Epithelial cell of proximal tubule (primary cell): ENCODE measurements at places on chromosomes 3 and 15. TPM values are rescaled to one million over a fixed set of nuclear protein-coding genes. Genes with fewer than 3 reads are reported as not detected.

The TTLL13 gene
- total RNA-seq = not detected in 2 replicates

The PLA2G4F gene
- 0.40 and 0.72 TPM in 2 replicates for total RNA-seq

The CLRN1 gene
- total RNA-seq = not detected in 2 replicates

The GOLGA6L1 gene
- not detected in 2 replicates for total RNA-seq

The NME9 gene
- 0.43 TPM in 1 of 2 replicates, not detected in the other for total RNA-seq

The BRK1 gene
- total RNA-seq = 97.2 and 176 TPM in 2 replicates

The ZDHHC19 gene
- not detected in 2 replicates for total RNA-seq

The FBLN2 gene
- 0.94 and 1.1 TPM in 2 replicates for total RNA-seq

The ZNF197 gene
- total RNA-seq = 4.8 and 7.3 TPM in 2 replicates

The ZCWPW2 gene
- total RNA-seq = 0.58 TPM in 1 of 2 replicates, not detected in the other

DNA sequence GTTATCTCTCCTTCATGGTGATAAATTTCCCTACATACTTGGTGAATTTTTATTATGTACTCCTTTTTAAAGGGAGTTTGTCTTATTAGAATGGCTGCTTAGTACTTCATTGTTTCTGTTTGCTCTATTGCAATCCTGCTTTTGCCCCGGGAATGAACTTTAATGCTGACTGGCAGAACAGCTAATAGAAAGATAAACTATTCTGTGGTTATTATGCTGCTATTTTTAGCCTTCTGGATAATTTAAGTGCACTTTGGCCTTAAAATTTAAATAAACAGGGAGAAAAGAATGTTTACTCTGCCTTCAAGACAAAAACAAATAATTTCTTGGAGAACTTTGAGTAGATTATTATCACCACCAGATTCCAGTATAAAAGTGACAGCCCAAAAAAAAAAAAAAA is 413.8 kb upstream of the CCDC54 start:
- no peak for DNase-seq

DNA sequence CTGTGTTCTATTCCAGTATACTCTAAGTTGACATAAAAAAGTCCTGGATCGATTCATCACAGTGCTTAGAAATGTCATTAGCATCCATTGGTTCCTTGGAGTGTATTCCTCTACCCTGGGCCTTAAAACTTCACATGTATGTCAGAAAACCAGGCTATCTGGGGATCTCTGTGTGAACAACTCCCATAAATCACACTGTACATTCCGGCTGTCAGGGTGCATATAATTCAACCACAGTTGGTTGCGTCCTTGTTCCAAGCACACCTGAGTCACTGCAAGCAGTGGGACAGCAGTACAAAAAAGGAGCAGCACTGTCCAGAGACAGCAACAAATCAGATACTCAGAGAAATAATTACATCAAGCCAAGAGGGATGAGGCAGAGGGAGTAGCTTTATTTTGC is 52.4 kb downstream of the PDZRN3 start:
- DNase-seq = no peak

DNA sequence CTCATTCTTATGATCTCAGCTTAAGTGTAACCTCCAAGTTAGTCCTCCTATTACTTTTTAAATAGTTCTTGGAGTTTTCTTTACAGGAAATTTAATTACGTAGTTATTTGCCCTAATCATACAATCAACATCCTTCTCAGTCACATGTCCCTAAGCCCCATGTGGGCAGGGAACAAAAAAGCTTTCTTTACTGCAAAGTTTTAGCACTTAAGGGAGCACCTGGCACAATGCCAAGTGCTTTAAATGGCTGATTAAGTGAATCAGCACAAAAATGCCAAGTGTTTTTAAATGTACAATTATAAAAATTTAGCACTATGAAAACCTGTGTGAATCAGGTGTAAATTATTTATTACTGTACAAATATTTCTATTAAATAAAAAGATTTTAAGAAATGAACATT is 445.3 kb downstream of the C3orf38 start:
- DNase-seq = no peak

DNA sequence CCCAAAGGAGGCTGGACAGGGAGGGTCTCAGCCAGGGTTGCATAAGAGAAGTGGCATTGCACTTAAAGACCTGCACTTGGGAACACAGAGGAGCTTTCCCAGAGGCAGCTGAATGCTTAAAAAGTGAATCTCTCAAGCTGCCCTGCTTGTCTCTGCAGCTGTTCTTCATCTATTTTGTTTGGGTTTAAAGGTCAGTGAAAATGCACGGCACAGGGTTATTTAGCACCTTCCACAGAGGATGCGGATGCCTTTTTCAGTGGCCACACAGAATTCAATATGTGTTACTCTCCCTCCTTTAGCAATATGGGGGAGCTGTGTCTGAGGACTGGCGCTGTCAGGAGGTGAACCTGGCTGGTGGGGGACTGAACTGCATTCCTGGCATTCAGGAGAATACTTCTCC is 22.7 kb upstream of the CTNNB1 start:
- no peak for DNase-seq

- DNase-seq = no peak
Observed at GRCh38 chr15:73403171-73403570, 34.4 kb upstream of the HCN4 start.

- no peak for DNase-seq
Observed at GRCh38 chr15:25185156-25185710, 230.4 kb downstream of the SNRPN start.

DNA sequence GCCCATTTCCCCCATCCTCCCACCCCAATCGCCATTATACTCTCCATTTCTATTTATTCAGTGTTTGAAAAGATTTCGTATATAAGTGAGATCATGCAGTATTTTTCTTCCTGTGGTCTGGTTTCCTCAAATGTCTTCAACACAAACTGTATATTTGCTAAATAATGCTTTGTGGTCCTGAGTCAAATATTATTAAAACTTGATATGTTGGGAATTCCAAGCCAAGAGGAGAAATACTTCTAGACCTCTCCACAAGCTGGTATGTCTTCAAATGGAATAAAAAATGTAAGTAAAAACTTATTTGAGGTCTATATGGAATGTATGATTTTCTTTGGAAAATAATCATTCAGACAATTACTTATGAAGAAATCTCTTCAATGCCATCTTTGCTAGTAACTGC is 122.5 kb upstream of the TSC22D2 start:
- no peak for DNase-seq

DNA sequence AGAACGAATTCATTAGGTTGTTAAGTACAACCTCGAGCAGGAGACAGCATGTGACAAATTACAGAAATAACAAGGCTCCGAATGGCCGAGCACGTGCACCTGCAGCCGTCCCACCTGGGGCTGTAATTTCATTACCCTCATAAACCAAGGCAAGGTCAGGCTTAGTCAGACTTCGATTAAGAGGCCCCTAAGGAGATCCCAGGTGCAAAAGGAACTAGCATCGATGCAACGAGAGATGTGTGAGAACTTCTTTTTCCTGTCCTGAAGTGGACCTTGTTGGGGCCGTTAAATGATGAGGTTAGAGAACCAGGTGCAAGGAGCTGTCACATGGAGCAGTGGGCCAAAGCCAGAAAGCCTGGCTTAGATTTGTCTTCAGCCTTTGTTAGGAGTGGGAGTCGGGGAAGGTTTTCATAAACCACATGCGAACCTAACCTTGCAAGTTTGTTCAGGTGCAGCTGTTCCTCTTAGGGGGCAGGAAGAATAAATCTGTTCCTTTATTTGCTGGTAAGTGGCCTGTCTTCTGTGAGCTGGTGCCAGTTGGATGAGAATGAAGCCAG is 559.9 kb upstream of the MCTP2 start:
- DNase-seq = no peak

DNA sequence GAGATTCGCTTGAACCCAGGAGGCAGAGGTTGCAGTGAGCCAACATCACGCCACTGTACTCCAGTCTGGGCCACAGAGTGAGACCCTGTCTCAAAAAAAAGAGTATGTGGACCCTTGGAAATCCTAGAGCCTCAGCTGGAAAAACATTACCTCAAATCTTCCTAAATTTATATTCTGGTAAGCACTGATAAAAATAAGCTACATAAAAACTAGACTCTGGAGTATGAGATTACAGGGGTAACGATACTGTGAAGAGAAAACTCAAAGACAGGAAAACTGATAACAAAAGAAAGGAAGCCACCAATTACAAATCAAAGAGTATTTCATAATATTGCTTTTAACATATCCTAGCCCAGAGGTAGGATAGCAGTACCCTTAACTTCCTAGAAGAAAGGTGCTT is 30.3 kb downstream of the SETD2 start:
- no peak for DNase-seq

DNA sequence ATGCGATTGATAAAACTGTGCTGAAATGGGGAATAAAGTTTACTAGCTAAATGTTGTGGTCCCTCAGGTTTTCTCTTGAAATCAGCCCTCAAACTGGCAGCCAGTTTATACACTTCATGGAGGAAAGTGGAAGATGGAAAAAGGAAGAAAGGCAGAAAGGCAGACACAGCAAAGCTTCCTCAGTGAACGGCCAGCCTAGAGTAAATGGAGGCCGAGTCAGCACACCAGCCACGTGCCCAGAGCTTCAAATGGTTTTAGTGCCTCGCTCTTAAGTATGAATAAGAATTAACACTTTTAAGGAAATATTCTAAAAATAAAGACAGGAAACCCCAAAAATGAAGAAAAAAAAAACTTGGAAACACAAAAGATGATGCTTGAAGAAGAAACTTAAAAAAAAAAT is 48.3 kb downstream of the GNB4 start:
- no peak for DNase-seq

- DNase-seq = no peak
Observed at GRCh38 chr3:58288011-58288728, 17.9 kb upstream of the RPP14 start.

DNA sequence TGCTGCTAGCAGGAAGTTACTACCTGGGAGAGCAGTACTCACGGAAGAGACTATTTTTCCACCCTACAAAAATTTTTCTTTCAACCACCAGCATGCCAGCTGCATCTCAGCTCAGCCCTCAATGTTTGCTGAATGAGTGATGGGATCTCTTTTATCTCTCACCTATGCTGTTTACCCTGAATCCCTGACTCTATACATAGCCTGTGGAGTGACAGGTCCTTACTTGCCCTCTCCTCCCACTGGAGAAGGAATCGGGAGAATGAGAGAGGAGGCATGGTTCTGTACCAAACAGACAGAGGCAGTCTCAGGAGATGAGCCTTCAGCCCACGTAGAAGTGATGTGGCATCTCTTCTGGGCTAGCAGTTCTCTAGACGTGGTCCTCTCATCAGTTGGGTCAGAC is 6.7 kb upstream of the DGKG start:
- DNase-seq = no peak

GRCh38 chr3:130480736-130481135 is 36.2 kb upstream of the COL6A6 start:
- DNase-seq = no peak

- no peak for DNase-seq
Observed at GRCh38 chr3:50671331-50671730, 3.4 kb upstream of the DOCK3 start.

GRCh38 chr3:132983143-132983770 is 54.9 kb upstream of the TMEM108 start:
- no peak for DNase-seq

DNA sequence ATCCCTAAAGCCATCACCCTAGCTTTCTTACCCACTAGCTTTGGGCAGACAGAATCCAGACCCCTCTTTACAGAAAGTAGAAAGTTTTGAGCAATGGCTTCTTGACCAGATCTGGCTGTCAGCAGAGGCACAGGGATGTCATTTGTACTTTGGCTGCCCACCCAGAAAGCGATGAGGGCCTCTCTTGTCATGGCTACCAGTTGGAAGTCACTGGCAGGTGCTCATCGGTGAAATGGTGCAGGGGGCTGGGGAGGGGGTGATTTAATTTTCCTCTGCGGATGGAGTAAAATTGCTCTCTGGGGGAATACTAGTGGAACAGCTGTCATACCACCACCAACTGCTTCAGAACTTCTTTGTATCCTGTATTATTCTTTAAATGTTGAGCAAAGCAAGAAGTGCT is 393.7 kb downstream of the LSAMP start:
- DNase-seq = no peak

- DNase-seq = no peak
Observed at GRCh38 chr15:58019503-58020376, 45.8 kb downstream of the ALDH1A2 start.

DNA sequence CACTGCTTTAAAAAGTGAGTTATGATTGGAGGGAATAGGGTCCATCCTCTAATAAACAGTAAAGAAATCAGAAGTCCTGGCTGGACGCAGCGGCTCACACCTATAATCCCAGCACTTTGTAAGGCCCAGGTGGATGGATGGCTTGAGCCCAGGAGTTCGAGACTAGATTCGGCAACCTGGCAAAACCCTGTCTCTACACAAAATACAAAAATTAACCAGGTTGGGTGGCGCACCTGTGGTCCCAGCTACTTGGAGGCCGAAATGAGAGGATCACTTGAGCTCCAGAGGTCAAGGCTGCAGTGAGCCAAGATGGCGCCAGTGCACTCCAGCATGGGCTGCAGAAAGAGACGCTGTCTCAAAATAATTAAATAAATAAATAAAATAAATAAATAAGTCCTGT is 171.2 kb downstream of the POTEB3 start:
- DNase-seq = no peak

GRCh38 chr3:139953131-139953910 is 18.3 kb downstream of the CLSTN2 start:
- no peak for DNase-seq

DNA sequence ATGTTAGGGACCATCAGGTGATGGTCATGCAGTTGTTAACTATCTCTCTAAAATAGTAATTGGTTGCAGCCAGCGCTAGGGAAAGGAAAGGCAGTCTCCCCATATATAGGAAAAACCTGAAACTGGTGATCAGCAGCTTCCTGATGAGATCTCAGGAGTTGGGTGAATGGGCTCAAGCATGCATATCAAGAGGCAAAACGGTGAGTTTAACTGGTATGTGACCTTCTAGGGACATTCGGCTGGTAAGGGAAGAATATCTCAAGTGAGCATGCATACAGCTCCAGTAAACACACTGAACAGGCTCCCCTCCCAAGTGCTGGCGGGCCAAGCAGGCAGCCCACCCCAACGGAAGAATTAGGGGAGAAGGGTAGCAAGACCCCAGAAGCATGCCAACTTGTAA is 49.3 kb upstream of the ROBO2 start:
- DNase-seq = peak; percentile 12

DNA sequence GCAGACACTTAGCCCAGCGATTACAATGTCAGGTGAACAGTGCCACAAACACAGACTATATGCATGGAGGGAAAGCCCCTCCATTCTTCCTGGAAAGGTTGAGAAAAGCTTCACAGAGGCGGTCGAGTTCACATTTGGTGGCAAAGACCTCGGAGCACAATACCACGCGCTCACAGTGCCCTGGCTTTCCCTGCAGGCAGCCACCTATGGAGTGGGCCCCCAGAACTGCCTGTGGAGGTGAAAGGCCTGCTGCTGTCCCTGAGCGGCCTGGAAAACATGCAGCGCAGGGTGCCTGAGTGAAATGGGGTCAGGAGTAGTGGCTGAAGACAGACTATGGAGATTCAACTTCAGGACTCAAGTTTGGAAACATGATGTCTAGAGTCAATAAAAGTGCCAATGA is 26.9 kb downstream of the PDIA5 start:
- no peak for DNase-seq

GRCh38 chr3:58784425-58784824 is 117.9 kb upstream of the FAM3D start:
- DNase-seq = no peak

GRCh38 chr3:101036213-101036618 is 43.0 kb upstream of the ABI3BP start:
- DNase-seq = peak; percentile 96
